Spinal cord (tissue), 10 donors: ENCODE measurements at places on chromosomes 6 and 20. TPM values are rescaled to one million over a fixed set of nuclear protein-coding genes. Genes with fewer than 3 reads are reported as not detected.

The NOX3 gene
- not detected for polyA plus RNA-seq

The MAPK13 gene
- 5.9 TPM for polyA plus RNA-seq

The HMGCLL1 gene
- 24.0 TPM for polyA plus RNA-seq

The C6orf58 gene
- polyA plus RNA-seq: 1.2 TPM

The LPA gene
- polyA plus RNA-seq: 1.5 TPM

The C6orf52 gene
- 7.6 TPM for polyA plus RNA-seq

- H3K27me3 ChIP-seq: no peaks in the 10 kb centered on the region
- DNase-seq: no peak
- peaks cover 4% of the 10 kb centered on the region for H3K4me1 ChIP-seq
- peaks cover 4% of the 10 kb centered on the region for H3K36me3 ChIP-seq
Measured at GRCh38 chr6:149031201-149031858, 284.5 kb downstream of the UST start.

DNA sequence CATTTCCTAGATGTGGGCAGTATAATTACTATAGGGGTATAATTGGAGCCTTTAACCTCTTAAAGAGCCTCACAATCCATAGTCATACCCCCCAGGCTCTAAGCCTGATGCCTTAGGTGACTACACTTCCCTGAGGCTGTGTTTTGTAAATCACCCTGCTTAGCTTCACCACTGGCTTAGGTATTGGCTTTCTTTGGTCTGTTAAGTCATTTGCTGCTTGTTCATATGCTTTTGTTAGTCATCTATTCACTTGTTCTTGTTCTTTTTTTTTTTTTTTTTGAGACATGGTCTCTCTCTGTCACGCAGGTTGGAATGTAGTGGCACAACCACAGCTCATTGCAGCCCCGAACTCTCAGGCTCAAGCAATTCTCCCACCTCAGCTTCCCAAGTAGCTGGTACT is 26.7 kb downstream of the KAT14 start:
- no peaks in the 10 kb centered on the region for H3K27me3 ChIP-seq
- no peak overlapping the region for H3K27ac ChIP-seq
- H3K4me3 ChIP-seq: no peak overlapping the region
- H3K36me3 ChIP-seq: peaks cover 38% of the 10 kb centered on the region
- H3K4me1 ChIP-seq: no peaks in the 10 kb centered on the region

- DNase-seq: no peak
- no peak overlapping the region for H3K27ac ChIP-seq
- H3K27me3 ChIP-seq: no peaks in the 10 kb centered on the region
- H3K36me3 ChIP-seq: no peaks in the 10 kb centered on the region
Measured at GRCh38 chr6:73004231-73004630, 221.1 kb downstream of the KHDC1L start.

DNA sequence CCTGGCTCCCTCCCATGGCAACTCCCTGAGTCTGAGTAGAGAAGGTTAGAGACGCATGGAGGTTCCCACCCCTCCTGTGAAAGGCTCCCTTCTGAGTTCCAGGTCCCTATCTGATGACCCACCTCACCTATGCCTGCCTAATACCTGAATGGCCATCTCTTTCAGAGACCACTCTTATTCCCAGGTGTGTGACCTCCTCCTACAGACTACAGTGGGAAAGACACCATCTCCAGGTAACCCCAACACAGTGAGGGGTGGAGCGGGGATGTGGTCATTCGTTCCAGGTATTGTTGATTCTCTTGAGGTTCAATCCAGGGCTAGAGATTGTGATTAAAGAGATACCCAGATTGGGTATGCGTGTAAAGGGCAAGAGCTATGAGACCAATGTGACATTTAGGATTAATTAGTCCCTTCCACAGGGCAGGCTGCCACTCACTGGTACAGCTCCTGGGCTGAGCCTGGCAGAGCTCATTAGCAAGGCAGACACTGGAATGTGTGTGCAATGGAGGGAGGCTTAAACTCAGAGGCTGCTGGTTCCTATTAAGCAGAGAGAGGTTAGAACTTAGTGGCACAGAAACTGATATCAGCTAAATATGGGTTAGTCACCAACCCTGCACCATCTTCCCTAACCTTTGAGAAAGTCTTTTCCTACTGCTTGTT is 46.5 kb upstream of the IER3 start:
- no peak overlapping the region for H3K4me3 ChIP-seq
- H3K27me3 ChIP-seq: no peaks in the 10 kb centered on the region
- no peak for DNase-seq
- H3K27ac ChIP-seq: no peak overlapping the region
- H3K4me1 ChIP-seq: peaks cover 5% of the 10 kb centered on the region

- H3K27me3 ChIP-seq: no peaks in the 10 kb centered on the region
- H3K4me3 ChIP-seq: no peak overlapping the region
- peaks cover 6% of the 10 kb centered on the region for H3K4me1 ChIP-seq
- no peaks in the 10 kb centered on the region for H3K36me3 ChIP-seq
Measured at GRCh38 chr6:25065666-25066065, 129.9 kb upstream of the RIPOR2 start.

- H3K27me3 ChIP-seq: peaks cover 53% of the 10 kb centered on the region
- no peak overlapping the region for H3K27ac ChIP-seq
- H3K36me3 ChIP-seq: no peaks in the 10 kb centered on the region
- H3K4me3 ChIP-seq: no peak overlapping the region
- peaks cover 39% of the 10 kb centered on the region for H3K4me1 ChIP-seq
Measured at GRCh38 chr20:23046431-23046830, 3.0 kb downstream of the THBD start.

DNA sequence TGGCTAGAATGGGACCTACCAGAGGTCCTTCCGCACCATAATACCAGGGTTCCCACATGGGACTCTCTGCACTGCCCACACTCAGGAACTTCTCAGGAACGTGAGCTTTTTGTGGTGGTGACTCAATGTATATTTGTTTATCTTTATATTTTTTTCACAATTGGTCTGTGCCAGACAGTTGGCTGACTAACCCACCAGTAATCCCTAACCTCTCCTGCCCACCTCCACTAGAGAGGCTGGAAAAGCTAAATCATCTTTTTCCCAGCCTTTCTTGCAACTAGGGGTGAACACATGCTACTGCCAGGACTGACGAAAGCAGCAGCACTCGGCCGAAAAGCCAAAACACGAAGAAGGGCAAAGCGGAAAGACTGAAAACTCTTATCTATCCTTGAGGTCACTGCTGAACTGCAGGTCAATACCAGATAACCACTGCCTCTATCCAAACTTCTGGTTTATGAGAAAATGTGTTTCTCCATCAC is 112.9 kb downstream of the TRERF1 start:
- H3K4me1 ChIP-seq: peaks cover 3% of the 10 kb centered on the region
- H3K4me3 ChIP-seq: no peak overlapping the region
- peaks cover 1% of the 10 kb centered on the region for H3K36me3 ChIP-seq
- no peak overlapping the region for H3K27ac ChIP-seq
- no peaks in the 10 kb centered on the region for H3K27me3 ChIP-seq

DNA sequence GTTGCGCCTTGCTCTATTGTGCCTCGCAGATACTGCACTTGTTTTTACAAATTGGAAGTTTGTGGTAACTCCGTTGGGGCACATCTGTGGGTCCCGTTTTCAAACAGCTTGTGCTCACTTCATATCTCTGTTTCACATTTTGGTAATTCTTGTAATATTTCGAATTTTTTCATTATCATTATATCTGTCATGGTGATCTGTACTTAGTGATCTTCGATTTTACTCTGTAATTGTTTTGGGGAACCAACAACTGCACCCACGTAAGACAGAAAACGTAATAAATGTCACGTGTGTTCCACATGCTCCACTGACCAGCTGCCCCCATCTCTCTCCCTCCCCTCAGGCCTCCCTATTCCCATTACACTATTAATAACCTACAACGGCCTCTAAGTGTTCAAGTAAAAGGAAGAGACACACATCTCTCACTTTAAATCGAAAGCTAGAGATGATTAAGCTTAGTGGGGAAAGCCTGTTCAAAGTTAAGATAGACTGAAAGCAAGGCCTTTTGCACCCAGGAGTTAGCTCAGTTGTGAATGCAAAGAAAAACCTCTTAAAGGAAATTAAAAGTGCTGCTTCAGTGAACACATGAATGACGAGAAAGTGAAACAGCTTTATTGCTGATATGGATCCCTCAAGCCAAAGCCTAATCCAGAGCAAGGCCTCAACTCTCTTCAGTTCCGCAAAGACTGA is 26.9 kb downstream of the TTLL2 start:
- no peak for DNase-seq
- H3K4me1 ChIP-seq: peaks cover 18% of the 10 kb centered on the region

GRCh38 chr6:118736440-118736839 is 85.0 kb upstream of the CEP85L start:
- H3K36me3 ChIP-seq: no peaks in the 10 kb centered on the region
- no peak overlapping the region for H3K27ac ChIP-seq
- no peaks in the 10 kb centered on the region for H3K4me1 ChIP-seq
- no peak for DNase-seq
- no peaks in the 10 kb centered on the region for H3K27me3 ChIP-seq

GRCh38 chr20:34705397-34706301 is 1.5 kb downstream of the TP53INP2 start:
- H3K36me3 ChIP-seq: peaks cover 3% of the 10 kb centered on the region
- no peaks in the 10 kb centered on the region for H3K27me3 ChIP-seq
- H3K27ac ChIP-seq: peak overlapping the region; percentile 85

DNA sequence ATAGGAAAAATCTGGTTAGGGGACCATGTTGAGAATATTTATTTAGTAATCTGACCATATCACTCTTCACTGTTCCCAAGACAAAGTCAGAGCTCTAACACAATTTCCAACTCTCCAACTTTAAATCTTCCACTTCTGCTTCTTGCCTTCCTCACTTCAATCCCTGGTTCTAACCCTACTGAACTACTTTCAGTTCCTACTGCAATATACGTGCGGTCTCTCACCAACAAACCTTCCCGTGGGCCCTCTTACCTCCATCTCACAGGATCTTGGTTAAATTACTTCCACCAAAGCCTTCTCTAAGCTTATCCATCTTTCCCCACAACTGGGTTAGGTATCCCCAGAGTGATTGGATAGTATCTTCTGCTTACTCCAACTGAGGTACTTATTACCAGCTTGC is 8.0 kb downstream of the EIF2S2 start:
- H3K4me1 ChIP-seq: no peaks in the 10 kb centered on the region
- H3K27me3 ChIP-seq: no peaks in the 10 kb centered on the region
- DNase-seq: no peak
- H3K27ac ChIP-seq: no peak overlapping the region
